Adipose tissue (tissue), 3 donors: ENCODE measurements at places on chromosomes 2 and 18. TPM values are rescaled to one million over a fixed set of nuclear protein-coding genes. Genes with fewer than 3 reads are reported as not detected.

The ANKRD30BL gene
- polyA plus RNA-seq, result not detected

The ZSWIM2 gene
- 0.34 TPM for polyA plus RNA-seq

The DNAJC5G gene
- not detected for polyA plus RNA-seq

The ERICH2 gene
- 0.54 TPM for polyA plus RNA-seq

The MATN3 gene
- polyA plus RNA-seq, result 0.36 TPM

The TMEFF2 gene
- not detected for polyA plus RNA-seq

The TEX44 gene
- not detected for polyA plus RNA-seq
